ENCODE measurements at places on chromosomes 2 and 18.

DNA sequence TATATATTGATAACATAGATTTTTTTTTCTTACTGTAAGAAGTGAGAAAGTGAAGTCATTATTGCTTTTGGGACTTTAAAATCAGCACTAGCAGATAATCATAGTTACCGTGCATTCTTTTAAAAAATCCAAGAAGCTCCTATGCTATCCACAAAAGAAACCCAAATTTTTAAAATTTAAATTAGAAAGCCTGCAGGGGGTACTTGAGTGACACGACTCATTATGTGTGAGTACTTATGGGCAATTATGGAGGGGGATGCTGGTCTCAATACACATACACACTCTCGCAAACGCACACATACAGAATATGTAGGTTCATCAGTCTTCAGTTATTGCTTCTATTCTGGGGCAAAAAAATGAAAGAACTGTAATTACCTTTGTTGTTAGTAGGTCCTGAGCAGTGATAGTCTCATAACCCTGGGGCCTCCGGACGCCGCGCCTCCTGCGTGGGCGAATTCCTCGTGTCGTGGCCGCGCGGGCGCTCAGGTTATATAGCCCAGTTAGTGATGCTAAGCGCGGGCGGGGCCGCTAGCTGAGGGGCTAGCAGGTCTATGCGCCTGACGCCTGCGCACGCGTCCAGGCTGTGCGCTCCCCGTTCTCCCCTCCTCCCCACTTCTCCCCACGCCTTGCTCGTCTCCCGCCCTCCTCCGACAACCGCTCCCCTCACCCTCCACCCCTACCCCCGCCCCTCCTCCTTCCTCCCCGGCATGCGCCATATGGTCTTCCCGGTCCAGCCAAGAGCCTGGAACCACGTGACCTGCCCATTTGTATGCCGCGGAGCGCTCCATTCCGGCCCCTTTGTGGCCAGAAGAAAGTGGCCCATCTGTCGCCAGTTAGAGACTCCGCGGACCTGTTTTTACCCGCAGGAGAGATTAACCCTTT is at the start of gene NEUROD1:
NEUROD1 (minus strand) TSS at position 463 of the 882 bp plus-strand sequence. CDS start 1,657 bp downstream, outside the sequence.
- DNase-seq: peak; percentile 98

GRCh38 chr18:12121175-12122042 is 27.8 kb downstream of the ANKRD62 start:
- DNase-seq: no peak

- no peak for DNase-seq
These were observed 66.8 kb upstream of the SALL3 start for GRCh38 chr18:78912844-78913243.

GRCh38 chr2:12990523-12990922 is 273.8 kb downstream of the TRIB2 start:
- DNase-seq: no peak

- DNase-seq: no peak
These were observed 40.0 kb downstream of the MOGAT1 start for GRCh38 chr2:222711315-222711940.

- no peak for DNase-seq
These were observed 234.0 kb downstream of the KLHL29 start for GRCh38 chr2:23618794-23619530.

GRCh38 chr18:56565046-56565445 is 73.3 kb downstream of the TXNL1 start:
- no peak for DNase-seq

DNA sequence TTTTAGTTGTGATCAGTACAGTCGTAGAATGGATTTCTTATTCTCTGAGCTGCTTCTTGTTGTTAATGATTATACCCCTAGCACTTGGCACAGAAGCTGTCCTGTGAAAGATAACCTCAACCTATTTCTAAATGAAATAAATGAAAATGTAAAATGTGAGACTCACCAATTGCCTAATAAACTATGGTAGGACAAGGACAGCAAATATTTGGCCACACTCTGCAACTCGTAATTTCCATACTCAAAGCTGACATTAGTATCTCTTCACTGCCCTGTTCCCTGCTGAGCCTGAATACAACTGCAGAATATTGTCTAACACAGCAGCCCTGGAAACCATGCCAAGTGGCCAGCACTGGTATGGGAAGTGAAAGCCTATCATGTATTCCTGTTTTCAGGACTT is 34.5 kb downstream of the TMEM182 start:
- DNase-seq: no peak

DNA sequence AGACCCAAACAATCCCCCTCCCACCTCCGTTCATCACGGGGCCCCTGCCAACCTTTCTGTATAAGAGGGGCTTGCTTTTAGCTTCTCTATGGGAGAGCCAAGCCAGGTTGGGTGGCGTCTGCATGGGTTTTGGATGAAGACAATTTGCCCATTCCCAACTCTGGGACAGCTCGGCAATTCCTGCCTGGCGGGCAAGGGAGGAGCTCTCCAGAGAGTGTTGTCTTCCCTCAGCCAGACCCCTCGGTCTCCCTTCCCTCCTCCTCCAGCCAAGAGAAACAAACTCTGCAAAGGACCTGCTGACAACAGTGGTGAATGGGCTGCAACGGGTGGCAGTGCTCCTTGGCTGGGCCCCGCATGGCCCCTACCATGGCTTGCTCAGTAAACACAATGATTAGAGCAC is 267.2 kb upstream of the HDAC4 start:
- DNase-seq: no peak

DNA sequence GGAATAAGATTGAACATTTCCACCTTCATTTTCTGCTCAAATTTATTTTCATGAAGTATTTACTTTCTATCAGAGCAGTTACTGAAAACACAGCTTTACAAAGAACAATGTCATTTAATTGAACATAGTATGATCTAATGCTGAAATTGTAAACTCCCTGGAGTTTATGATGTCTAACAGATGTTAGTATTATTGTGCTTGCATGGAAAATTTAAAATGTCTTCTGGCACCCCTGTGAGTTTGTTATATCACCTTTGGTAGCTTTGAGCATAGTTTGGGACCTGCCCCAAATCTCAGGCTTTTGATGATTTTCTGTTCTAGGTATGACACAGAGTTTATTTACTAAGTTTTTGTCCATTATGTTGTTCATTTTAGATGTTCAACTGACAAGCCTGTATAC is 28.1 kb downstream of the FAM171B start:
- DNase-seq: no peak

DNA sequence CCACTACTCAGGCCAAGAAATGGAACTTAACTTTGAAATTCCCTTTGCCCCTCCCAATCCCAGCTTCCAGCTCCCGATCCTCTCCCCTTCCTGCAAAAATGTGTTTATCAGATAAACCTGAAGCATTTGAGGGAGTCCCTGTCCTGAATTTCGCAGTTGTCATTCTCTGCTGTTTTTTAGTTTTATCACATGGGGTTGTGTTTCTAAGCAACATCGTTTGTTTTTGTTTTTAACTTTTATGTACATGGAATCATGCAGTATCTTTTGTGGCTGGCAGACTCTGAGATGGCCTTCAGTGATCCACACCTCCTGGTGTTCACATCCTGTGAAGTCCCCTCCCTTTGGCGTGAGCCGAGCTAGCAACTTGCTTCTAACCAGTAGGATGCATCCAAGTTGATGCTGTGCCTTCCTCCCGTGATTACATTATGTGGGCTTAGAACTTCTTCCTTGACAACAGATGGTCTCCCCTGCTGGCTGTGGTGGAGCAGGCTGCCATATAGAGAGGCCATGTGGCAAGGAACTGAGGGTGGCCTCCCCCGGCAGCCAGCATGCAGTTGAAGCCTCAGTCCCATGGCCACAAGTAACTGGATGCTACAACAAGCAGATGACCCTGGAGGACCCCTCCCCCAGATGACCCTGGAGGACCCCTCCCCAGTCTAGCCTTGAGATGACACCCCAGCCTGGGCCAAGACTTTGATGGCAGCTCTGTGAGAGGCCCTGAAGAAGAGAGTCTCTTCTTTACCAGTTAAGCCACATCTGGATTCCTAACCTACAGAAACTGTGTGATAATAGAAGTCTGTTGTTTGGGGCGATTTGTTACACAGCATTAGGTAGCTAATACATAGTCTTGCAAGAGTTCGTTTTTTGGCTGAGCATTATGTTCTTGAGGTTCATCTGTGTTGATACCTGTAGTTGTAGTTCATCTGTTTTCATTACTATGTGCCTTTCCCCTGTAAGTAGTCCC is 27.7 kb downstream of the SH3BP4 start:
- DNase-seq: no peak

GRCh38 chr2:20985062-20985461 is 58.8 kb downstream of the APOB start:
- DNase-seq: no peak

DNA sequence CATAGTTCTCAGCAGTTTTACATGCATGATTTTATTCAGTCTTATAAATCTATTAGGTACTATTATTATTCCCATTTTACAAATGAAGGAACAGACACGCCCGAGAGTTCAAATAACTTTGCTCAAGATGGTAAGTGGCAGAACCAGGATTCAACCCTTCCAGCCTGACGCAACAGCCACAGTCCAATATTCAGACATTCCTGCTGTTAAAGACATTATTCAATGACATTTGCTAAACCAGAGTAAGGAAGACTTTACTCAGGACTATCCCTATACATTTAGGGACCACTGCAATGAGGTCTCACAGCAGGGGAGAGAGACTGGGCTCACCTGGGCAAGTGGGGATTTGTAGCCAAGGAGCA is 29.4 kb upstream of the IGFBP2 start:
- DNase-seq: no peak
